Occipital lobe (tissue), 3 donors: ENCODE measurements at places on chromosomes 1 and 21. TPM values are rescaled to one million over a fixed set of nuclear protein-coding genes. Genes with fewer than 3 reads are reported as not detected.

Gene ABCB10
- total RNA-seq, result 17.3 TPM

DNA sequence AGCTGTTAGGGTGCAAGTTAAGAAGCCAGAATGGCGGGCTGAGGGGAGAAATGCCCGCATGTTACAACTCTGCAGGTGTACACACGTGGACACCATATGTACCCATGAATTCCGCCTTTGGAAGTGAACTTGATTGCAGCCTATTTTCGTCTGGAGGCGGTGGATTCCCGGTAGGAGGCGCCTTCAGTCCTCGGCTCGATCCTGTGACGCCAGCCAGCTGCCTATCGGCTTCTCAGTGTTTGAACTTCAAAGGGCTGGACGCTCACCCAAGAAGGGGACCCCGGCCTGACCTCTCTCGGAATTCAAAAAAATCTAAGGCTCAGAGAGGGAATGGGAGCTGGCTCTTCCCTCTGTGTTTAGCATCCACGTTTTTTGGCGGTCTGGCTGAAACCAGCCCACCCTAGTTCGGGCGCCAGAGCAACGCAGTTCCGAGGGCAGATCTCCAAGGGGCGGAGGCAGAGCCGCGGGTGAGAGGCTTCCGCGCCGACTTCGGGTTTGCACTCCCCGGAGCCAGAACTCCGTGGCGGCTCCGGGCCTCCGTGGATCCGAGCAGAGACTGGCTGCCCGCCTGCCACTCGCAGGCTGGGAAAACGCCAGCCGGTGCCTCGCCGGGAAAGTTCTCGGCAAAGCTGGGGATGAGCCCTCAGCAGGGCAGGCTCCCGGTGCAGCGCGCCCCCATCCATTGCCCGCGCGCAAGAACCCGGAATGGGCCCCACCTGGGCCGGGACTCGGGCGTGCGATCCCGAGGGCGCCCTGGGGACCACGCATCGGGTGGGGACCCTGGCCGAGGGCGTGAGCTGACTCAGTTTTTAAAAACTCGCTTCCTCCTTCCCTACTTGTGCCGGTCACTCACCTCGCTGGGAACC lies 996 bp upstream of the TMEM51 start:
- peak; percentile 73 for DNase-seq

GRCh38 chr1:9927259-9927658 lies 15.9 kb downstream of the LZIC start:
- no peak for DNase-seq

Gene UMODL1
- not detected for total RNA-seq
